Thymus (tissue), 14 donors: ENCODE measurements at places on chromosomes 13 and 19.

GRCh38 chr19:46218160-46218559, 11.4 kb upstream of the IGFL1 start:
- H3K4me3 ChIP-seq, result no peak overlapping the region
- H3K36me3 ChIP-seq, result no peaks in the 10 kb centered on the region
- no peaks in the 10 kb centered on the region for H3K4me1 ChIP-seq
- H3K27ac ChIP-seq, result no peak overlapping the region

DNA sequence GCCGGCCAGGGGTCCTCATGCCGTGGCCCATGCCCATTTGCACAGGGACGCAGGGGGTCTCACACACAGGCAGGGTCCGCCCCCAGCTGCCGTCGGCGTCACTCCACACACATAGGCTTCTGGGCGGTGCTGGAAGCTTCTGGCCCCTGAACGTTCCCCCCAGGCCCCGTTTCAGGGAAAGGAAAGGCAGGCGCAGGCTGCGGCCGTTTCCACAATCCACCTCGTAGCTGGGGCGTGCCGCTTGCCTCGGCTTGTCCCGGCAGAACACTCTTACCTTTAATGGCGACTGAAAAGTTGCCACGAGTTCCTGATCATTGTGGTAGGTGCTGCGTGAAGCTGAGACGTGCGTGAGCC, 53.4 kb downstream of the MCF2L start:
- H3K27ac ChIP-seq, result no peak overlapping the region
- DNase-seq, result no peak
- H3K4me1 ChIP-seq, result peaks cover 5% of the 10 kb centered on the region
- H3K27me3 ChIP-seq, result no peaks in the 10 kb centered on the region
- H3K36me3 ChIP-seq, result no peaks in the 10 kb centered on the region
- H3K4me3 ChIP-seq, result no peak overlapping the region

- no peak for DNase-seq
- no peak overlapping the region for H3K4me3 ChIP-seq
- no peaks in the 10 kb centered on the region for H3K27me3 ChIP-seq
- H3K36me3 ChIP-seq, result peaks cover 3% of the 10 kb centered on the region
- H3K4me1 ChIP-seq, result no peaks in the 10 kb centered on the region
These were observed 4.4 kb downstream of the C13orf46 start for GRCh38 chr13:113969311-113969972.

- H3K27me3 ChIP-seq, result no peaks in the 10 kb centered on the region
- no peak for DNase-seq
- H3K4me1 ChIP-seq, result no peaks in the 10 kb centered on the region
- H3K4me3 ChIP-seq, result no peak overlapping the region
- H3K36me3 ChIP-seq, result no peaks in the 10 kb centered on the region
These were observed 136.1 kb downstream of the KCTD12 start for GRCh38 chr13:76750126-76750525.

DNA sequence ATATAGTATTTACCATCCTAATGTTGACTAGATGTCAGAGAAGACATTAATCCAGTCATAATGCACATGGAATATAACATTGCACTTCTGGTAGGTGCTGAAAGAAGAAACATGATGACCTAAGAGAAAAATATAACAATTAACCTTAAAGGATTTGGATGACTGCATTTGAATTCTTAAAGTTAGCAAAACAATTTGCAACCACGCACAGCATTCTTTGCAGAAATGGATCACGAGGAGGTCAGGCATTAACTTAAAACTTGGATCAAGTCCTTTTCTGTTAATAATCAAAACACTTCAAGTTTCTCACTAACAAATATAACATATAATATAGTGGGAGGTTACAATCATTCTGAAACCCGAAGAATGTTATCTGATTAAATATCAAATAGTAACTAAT, 525.0 kb upstream of the SLITRK6 start:
- no peak overlapping the region for H3K27ac ChIP-seq
- no peaks in the 10 kb centered on the region for H3K4me1 ChIP-seq
- no peaks in the 10 kb centered on the region for H3K36me3 ChIP-seq

DNA sequence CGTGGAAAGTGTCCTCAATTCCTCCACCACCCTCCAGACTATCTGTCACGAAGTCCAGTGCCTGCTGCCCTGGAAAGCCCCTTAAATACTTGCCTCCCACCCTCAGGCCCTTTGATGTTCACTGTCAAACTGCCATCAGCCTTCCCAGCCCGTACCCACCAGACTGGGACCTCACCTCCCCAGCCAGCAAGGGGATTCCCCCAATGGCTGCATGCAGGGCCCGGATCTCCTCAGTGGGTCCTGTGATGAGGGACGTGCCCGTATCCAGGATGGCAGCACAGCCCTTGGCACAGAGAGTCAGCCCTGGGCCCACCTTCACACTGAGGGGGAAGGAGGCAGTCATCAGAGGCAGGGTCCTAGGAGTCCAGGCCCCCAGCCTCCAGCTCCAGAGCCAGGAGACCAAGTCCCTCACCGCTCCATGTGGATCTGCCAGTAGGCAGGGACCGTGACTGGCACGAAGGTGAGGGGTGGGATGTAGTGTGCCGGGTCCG, 6.1 kb downstream of the NAPSA start:
- H3K4me3 ChIP-seq, result no peak overlapping the region
- no peaks in the 10 kb centered on the region for H3K36me3 ChIP-seq
- H3K27ac ChIP-seq, result no peak overlapping the region
- H3K4me1 ChIP-seq, result peaks cover 2% of the 10 kb centered on the region

DNA sequence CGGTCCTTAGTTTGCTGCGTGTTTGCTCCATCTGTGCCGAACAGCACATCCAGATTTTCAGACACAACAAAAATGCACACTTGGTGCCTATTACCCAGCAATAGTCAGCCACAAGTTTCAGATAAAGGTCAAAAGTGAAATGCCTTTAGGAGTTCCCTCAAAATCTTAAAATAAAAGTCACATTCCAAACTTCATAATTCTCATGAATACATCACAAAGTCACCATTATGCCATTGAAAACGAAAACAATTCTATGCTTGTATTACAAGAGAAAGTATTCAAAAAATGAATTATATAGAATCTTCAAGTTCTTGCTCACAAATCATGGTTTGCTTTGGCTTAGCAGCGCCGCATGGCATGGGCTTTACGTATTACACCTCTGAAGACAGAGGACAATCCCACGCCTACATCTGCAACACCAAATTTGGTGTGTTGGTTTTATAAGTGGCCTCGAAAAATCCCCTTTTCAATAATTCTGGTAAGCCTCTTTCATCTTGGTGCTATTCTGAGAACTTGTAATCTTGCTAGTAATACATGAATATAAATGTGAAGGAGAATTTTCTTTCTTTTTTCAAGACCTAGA, 26.6 kb downstream of the COL4A1 start:
- H3K4me3 ChIP-seq, result no peak overlapping the region
- no peaks in the 10 kb centered on the region for H3K4me1 ChIP-seq
- H3K36me3 ChIP-seq, result no peaks in the 10 kb centered on the region
- H3K27me3 ChIP-seq, result no peaks in the 10 kb centered on the region

DNA sequence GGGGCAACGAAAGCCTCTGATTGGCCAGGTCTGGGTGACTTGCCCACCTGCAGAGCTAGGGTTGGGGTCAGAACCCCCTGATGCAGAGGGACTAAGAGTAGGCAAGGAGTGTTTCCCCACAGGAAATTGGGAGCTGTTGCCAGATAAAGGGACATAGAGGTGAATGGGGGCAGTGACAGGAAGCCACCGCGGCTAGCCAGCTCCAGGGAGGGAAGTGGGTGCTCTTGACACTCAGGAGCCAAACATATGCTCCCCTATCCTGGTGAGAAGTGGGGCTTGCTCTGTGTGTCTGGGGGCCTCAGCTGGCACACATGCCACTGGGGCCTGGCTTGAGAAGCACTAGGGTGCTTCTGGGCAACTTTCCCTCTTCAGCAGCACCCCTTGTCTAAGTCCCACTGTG, 26.0 kb downstream of the WDR88 start:
- H3K36me3 ChIP-seq, result no peaks in the 10 kb centered on the region
- no peaks in the 10 kb centered on the region for H3K27me3 ChIP-seq
- no peak overlapping the region for H3K27ac ChIP-seq
- DNase-seq, result no peak
- no peak overlapping the region for H3K4me3 ChIP-seq

DNA sequence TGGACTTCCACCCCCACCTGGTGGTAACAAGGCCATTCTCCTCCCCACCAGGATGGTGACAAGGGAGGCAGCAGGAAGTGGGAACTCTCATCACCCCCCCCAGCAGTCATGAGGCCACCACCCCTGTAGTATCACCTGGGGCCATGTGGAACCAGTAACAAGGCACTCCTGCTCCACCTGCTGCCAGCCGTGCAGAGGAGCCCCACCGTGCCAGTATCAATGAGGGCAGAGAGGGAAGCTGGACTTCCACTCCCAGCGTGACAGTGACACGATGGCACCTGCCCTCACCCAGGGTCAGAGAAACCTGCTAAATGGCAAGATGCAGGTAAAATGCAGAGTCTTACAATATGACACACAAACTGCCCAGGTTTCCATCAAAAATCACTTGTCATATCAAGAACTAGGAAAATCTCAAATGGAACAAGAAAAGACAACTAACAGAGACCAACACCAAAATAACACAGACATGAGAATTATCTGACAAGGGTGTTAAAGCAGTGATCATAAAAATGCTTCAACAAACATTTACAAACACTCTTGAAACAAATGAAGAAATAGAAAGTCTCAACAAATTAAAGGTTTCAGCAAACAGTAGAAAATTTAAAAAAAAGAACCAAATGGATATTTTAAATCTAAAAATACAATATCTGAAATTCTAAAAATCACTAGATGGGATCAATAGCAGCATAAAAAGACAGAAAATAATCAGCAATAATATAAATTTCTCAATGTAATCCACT, 9.1 kb upstream of the SPACA7 start:
- no peak overlapping the region for H3K4me3 ChIP-seq
- no peak for DNase-seq
- no peak overlapping the region for H3K27ac ChIP-seq

GRCh38 chr13:97372936-97373335, 61.0 kb upstream of the RAP2A start:
- no peak overlapping the region for H3K27ac ChIP-seq
- H3K4me3 ChIP-seq, result no peak overlapping the region
- DNase-seq, result no peak
- peaks cover 3% of the 10 kb centered on the region for H3K36me3 ChIP-seq

GRCh38 chr19:40128991-40129390, 38.2 kb upstream of the ZNF780A start:
- no peak for DNase-seq
- no peak overlapping the region for H3K27ac ChIP-seq
- H3K4me1 ChIP-seq, result no peaks in the 10 kb centered on the region
- no peaks in the 10 kb centered on the region for H3K27me3 ChIP-seq
- no peaks in the 10 kb centered on the region for H3K36me3 ChIP-seq

- no peak for DNase-seq
- H3K27me3 ChIP-seq, result no peaks in the 10 kb centered on the region
These were observed 802.8 kb downstream of the DIAPH3 start for GRCh38 chr13:59360916-59361315.

DNA sequence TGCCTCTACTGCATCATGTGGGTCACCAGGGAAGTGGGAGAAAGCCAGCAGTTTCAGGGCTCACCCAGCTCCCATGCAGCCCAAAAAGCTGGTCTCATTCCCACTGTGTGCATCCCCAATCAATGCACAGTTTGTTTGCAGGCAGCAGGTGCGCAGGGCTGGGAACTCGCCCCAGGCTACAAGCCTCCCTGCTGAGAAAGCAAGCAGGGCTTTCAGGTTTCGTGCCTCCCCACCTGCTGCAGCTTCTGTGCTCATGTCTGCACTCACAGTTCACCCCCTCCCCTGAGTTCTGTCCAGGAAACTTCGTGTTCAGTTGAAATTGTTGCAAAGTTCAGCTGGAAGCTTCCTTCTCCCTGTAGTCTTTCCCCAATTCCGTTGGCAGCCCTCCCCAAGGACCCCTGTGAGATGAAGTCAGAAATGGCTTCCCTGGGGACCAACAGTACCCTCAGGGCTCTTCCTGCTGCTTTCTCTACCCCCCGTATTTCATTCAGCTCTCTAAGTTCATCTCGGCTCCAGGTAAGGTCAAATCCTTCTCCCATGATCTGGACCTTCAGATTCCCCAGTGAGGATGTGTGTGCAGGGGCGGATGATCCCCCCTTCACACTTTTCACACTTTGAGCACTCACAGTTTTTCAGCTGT, 10.3 kb upstream of the KLK3 start:
- no peaks in the 10 kb centered on the region for H3K36me3 ChIP-seq
- DNase-seq, result no peak
- H3K4me1 ChIP-seq, result no peaks in the 10 kb centered on the region
- no peak overlapping the region for H3K27ac ChIP-seq

DNA sequence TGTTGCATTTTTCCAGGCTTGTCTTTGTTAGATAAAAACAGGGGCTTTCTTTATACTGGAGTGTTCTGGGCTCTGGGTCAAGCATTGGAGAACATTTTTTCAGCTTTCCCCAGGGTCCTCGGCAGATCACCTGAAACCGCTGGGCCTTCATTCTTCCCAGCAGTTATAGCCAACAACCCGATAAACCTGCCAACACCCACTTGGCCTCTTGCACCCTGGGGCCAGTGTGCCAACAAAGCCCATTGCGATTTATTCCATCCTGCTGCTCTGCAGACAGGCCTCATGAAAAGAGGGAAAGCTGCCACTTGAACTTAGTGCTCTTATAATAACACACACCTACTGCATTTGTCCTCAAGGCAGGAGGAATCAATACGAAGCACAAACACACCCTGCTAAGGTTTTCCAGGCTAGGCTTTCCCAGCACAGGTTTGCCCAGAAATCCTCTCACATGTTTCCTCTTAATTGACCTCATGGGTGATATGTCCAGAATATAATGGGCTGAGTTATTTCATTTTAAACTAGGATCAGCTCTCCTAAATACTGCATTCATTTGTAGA, 669.3 kb downstream of the LIG4 start:
- H3K4me3 ChIP-seq, result no peak overlapping the region
- no peak for DNase-seq
- no peak overlapping the region for H3K27ac ChIP-seq
- no peaks in the 10 kb centered on the region for H3K36me3 ChIP-seq
- H3K4me1 ChIP-seq, result no peaks in the 10 kb centered on the region
- H3K27me3 ChIP-seq, result no peaks in the 10 kb centered on the region

DNA sequence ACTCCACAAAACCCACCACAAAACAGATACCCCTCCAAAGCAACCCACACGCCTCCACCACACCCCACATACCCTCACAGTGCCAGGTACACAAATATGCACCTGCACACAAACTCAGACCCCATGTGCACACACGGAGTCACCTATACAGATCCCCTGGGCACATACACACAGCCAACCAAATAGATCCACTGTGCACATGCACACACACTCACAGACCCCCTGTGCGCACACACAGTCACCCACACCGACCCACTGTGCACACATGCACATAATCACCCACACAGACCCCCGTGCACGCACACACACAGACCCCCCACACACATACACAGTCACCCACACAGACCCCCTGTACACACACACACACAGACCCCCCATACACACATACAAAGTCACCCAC, 107.8 kb downstream of the HSPH1 start:
- no peak overlapping the region for H3K4me3 ChIP-seq
- H3K27ac ChIP-seq, result no peak overlapping the region
- peaks cover 28% of the 10 kb centered on the region for H3K27me3 ChIP-seq
- DNase-seq, result no peak

DNA sequence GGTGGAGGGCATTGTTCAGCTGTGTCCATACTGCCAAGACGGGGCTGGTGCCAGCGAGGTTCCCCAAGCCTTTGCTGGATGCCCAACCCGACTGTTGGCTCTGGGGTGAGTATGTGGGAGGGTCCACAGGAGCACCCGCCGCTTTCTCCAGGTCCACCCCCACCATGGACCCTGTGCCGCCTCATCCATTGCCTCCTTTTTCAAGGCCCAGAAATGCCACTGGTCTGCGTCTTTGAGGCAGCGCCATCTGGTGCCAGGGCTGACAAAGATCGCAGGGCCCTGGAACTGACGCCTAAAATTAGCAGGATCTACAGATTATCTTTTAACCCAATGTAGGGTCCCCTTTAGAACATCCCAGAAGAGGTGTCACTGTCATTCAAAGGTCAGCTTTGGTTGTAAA, 34.6 kb downstream of the NFIX start:
- H3K4me3 ChIP-seq, result no peak overlapping the region
- H3K27me3 ChIP-seq, result peaks cover 71% of the 10 kb centered on the region
- H3K4me1 ChIP-seq, result peaks cover 12% of the 10 kb centered on the region
- H3K36me3 ChIP-seq, result no peaks in the 10 kb centered on the region
- H3K27ac ChIP-seq, result no peak overlapping the region
